GM06990 (cell line): ENCODE measurements at places on chromosomes 1 and 21.

- no peak for DNase-seq
Observed at GRCh38 chr1:115134231-115134630, 44.9 kb upstream of the TSPAN2 start.

DNA sequence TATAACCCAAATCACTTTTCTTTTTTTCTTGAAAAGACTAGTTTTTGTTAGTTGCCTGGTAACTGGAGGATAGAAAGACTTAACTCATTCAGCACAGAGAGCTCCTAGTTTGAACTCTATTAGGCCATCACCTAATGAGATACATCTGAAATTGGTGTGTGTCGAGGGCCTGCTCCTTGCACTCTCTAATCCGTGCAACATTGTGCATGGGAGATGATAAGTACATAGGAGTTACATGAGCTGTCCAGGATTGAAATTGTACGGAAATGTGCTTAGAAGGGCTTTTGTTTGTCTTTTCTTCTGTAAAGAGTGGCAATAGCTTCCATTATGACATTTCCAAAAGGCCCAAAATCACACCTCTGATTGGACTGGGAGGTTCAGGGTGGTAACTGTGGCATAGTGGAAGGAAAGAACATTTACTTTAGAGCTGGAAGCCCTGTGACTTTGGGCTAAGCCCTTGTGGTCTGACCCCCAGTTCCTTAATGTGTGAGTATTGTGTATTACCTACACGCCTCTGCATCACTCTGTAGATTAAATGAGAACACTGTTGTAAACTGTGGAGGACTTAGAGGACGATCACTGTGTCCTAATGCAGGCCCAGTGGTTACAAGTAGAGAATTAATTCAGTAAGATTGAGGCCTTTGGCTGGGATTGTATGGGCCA lies 71.2 kb downstream of the FGGY start:
- DNase-seq = no peak

- DNase-seq = no peak
Observed at GRCh38 chr1:201531551-201532425, 7.1 kb upstream of the NAV1 start.

GRCh38 chr1:74584185-74584584 lies 71.8 kb upstream of the LRRC53 start:
- no peak for DNase-seq

GRCh38 chr1:244599937-244600350 lies 53.0 kb upstream of the DESI2 start:
- DNase-seq = peak; percentile 31

DNA sequence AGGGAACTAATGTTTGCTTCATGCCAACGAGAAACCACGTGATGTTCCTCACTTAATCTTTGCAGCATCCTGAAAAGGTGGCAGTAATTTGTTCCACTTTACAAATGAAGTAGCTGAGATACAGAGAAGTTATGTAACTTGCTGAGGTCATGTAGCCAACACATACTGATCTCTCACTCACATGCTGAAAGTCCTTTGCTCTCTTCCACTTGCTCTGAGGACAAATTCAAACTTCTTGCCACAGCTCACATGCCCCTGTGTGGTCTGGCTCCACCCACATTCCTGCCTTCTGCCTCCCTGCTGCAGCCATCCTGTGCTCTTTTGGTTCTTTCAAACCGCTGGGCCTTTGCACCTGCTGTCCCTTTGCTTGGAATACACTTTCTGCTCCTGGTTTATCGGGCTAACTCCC lies 55.4 kb downstream of the TMCO4 start:
- no peak for DNase-seq

- DNase-seq = no peak
Observed at GRCh38 chr1:108644984-108645383, 15.9 kb downstream of the HENMT1 start.

- DNase-seq = no peak
Observed at GRCh38 chr1:2190491-2190976, 4.0 kb downstream of the FAAP20 start.

DNA sequence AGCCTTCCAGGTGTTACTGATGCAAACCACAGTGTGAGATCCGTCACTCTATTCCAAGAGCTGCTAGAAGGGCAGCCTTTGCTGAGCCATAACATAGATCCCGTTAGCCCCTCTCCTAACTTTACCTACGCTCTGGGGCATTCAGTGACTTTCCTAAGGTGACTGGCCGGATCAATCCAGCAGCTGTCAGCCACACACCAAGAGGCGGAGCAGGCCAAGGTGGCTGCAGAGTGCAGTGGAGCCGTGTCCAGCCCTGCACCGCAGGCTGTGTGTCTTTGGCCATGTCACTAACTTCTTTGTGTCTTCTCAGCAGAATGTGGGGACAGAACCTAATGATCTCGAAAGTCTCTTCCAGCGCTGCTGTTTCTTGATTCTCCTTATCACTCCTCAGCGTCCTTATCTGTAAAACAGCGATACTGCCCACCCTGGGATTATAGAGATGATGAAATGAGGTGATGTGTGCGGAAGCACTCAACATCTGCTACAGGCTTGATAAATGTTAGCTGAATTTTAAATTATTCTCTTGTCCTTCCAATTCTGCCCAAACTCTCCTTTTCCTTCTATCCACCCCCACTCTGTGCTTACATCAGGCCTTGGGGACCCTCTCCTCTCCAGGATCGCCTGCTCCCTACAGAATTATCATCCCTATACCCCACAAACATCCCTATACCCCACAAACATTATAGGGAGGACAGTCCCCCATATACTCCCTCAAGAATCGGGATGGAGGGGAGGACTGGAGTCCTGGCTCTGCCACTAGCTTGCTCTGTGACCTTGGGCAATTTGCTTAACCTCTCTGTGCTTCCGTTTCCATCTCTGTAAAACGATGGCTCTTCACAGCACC lies 25.8 kb upstream of the LRRN2 start:
- DNase-seq = no peak

DNA sequence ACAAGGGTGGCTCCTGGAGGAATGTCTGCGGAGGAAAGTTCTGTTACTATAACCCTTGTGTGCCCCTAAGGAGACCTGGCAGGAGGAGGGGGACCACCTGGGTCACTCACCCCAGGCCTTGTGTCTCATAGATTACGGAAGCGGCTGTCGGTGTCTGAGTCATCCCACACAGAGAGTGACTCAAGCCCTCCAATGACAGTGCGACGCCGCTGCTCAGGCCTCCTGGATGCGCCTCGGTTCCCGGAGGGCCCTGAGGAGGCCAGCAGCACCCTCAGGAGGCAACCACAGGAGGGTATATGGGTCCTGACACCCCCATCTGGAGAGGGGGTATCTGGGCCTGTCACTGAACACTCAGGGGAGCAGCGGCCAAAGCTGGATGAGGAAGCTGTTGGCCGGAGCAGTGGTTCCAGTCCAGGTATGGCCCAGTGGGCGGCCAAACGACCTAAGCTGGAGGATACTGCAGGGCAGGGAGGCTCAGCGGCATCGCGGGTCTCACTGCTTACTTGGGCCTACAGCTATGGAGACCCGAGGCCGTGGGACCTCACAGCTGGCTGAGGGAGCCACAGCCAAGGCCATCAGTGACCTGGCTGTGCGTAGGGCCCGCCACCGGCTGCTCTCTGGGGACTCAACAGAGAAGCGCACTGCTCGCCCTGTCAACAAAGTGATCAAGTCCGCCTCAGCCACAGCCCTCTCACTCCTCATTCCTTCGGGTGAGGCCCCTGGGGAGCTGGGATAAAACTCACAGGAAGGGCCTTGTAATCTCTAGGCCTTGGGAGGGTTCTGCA lies 101.4 kb downstream of the PIK3R3 start:
- DNase-seq = no peak

DNA sequence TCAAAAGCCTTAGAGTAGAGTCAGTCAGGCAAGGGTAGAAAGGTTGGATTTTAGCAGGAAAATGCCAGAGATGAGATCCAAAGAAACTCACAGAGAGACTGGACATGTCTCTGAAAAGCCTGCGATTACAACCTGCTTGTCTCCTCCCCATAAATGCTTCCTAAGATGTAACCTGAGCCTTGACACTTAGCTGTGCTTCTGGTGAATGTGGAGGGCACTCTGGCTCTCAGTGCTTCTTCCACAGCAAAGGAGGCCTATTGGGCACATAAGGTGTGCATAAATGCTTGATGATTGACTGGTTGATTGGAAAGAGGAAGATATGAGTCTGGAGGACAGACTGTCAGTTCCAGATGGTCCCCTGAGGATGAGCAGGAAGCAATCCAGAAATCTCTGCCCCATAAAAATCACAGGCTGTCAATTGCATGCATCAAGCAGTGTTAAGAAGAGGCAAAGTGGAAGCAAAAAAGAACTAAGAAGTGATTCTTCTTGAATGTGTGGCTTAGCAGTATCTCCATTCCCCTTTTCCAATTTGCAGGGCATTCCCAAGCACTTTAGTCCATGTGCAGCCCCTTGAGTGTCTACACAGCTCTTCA lies 236.2 kb upstream of the RRP15 start:
- DNase-seq = no peak

- DNase-seq = no peak
Observed at GRCh38 chr1:20399606-20400180, 86.3 kb downstream of the CAMK2N1 start.

DNA sequence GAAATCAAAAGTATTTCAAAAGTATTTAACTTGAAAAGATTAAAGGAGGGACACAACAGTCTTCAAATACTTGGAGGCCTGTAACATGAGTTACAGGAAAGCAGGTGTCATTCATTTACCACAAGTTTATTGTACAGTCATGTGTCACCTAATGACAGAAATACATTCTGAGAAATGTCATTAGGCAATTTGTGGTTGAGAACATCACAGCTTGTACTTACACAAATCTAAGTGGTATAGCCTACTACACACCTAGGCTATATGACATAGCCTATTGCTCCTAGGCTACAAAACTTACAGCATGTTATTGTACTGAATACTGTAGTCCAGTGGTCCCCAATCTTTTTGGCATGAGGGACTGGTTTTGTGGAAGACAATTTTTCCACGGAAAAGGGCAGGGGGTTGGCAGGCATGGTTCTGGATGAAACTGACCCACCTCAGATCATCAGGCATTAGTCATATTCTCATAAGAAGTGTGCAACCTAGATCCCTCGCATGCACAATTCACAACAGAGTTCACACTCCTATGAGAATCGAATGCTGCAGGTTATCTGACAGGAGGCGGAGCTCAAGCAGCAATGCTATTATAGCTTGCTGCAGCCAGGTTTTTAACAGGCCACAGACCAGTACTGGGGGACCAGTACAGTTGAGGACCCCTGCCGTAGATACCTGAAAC lies 25.0 kb upstream of the PHTF1 start:
- peak; percentile 76 for DNase-seq

GRCh38 chr21:44370786-44371410 lies 17.5 kb downstream of the TRPM2 start:
- DNase-seq = no peak

- no peak for DNase-seq
Observed at GRCh38 chr1:202802998-202803932, 5.0 kb downstream of the KDM5B start.

DNA sequence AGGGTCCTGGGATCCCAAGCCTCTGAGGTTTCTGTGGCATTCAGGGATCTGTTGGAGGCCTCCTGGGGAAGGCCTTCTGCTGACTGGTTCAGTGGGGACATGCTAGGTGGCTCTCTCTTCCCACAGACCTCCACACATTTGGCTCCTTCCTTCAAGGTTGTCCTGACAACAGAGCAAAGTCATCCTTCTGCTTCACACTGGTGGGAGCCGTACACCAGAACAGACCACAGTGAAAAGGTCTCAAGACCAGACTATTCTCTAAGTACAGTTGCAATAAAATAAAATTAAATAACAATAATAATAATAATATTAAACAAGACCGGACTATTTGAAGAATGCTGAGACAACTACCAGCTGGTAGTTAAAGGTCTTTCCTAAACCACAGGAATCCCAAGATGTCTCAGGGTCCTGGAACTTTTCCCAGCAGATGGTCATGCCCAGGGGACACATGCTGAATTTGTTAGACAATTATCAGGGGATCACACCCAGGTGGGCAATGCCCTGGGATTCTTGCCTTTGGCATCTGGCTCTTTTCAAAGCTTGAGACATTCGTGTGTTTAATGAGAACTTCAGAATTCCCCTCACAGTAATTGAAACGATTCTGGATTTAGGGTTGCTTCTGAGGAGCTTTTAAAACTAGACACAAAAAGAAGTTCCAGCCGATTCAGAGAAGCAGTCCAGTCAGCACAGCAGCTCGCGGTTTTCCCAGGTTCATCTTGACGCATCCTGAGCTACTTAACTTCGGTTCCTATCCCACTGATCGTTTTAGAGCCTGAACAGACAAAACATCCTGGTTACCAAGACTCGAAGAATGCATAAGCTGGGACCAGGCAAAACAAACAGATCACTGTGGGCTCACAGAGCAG lies 22.9 kb downstream of the HTR1D start:
- no peak for DNase-seq

DNA sequence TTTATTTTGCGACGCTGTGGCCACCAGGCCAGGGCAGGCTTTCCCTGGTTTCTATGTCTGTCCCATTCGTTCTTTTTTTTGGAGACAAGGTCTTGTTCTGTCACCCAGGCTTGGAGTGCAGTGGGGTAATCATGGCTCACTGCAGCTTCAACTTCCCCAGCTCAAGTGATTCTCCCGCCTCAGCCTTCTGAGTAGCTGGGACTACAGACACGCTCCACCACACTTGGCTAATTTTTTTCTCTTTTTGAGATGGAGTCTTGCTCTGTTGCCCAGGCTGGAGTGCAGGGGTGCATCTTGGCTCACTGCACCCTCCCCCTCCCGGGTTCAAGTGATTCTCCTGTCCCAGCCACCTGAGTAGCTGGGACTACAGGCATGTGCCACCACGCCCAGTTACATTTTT lies 43.4 kb upstream of the WNT4 start:
- DNase-seq = no peak

DNA sequence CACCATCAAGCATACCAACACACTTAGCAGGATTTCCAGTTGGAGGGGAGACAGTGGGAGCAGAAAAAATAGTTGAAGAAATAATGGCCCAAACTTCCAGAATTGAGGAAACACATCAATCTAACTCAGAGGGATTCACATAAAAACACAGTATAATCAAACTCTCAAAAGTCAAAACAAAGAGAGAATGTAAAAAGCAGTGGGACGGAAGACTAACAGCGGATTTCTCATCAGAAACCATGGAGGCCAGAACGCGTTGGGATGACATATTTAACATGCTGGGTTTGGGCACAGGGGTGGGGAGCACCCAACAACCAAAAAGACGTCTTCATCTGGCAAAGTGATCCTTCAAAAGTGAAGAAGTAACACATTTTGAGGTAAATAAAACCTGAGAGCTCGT lies 7.0 kb upstream of the KRTAP10-9 start:
- DNase-seq = no peak

GRCh38 chr1:239221656-239222055 lies 164.7 kb upstream of the CHRM3 start:
- no peak for DNase-seq

DNA sequence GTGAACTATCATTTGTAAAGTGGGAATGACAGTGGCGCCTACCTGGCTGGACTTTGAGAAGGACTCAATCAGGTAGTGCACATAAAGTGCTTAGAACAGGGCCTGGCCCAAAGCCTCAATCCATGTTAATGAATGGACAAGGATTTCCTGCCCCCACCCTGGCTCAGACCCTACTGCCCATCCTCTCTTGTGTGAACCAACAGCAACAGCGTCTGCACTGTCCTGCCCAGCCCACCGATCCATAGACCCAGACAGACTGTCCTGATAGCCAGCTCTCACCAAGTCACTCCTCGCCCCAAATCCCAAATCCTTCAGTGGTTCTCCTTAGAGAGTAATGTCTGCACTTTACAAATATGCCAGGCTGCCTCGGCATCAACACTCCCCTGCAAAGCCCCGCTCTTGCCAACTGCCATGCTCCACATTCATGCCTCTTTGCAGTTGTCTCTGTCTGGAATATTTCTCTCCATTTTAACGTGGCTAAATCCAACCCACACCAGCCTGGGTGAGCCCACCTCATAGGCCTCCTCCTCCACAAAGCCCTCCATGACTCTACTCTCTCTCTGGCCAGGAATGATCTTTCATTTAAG lies 157.6 kb upstream of the EDN2 start:
- no peak for DNase-seq

- no peak for DNase-seq
Observed at GRCh38 chr1:168202941-168203654, 22.7 kb upstream of the SFT2D2 start.
